ENCODE measurements at places on chromosomes 5 and 9. TPM values are rescaled to one million over a fixed set of nuclear protein-coding genes. Genes with fewer than 3 reads are reported as not detected.

OR1J2 gene
- total RNA-seq: not detected

PRLR gene
- 0.09 TPM for total RNA-seq

MYOT gene
- total RNA-seq: not detected

RARS1 gene
- total RNA-seq: 89.5 TPM

NFIB gene
- 9.9 TPM for total RNA-seq

DMRT3 gene
- total RNA-seq: not detected

FOXD1 gene
- total RNA-seq: 17.4 TPM

RNF183 gene
- total RNA-seq: not detected

ZNG1F gene
- total RNA-seq: 32.3 TPM

FOXD4L5 gene
- not detected for total RNA-seq

KCNT1 gene
- total RNA-seq: not detected

GPX8 gene
- total RNA-seq: 36.3 TPM

CDH9 gene
- total RNA-seq: not detected
